ENCODE measurements at places on chromosomes 2 and 18.

GRCh38 chr2:187985923-187986322, 305.8 kb upstream of the GULP1 start:
- H3K27me3 ChIP-seq, result no peaks in the 10 kb centered on the region
- H3K4me1 ChIP-seq, result peaks cover 15% of the 10 kb centered on the region
- H3K4me3 ChIP-seq, result no peak overlapping the region
- H3K27ac ChIP-seq, result no peak overlapping the region

DNA sequence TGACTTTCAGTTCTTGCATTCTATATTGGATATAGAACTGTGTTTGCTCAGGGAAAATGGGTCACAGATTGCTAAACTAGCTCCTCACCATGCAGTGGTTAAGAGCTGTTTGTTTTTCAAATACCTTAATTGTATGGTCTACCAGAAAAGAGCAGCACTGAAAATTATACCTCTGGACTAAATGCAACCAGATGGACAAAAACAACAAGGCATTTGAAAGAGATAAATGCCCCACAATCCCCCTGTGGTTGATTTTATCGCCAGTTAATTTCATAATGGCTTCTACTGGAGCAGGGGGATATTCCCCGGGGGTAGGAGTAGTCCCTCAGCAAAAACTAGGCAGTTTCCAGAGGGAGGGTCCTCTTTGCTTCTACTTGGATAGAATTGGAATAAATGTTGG, 267.9 kb upstream of the TNP1 start:
- H3K27ac ChIP-seq, result no peak overlapping the region
- no peaks in the 10 kb centered on the region for H3K4me1 ChIP-seq
- DNase-seq, result no peak
- no peaks in the 10 kb centered on the region for H3K36me3 ChIP-seq
- H3K27me3 ChIP-seq, result no peaks in the 10 kb centered on the region

GRCh38 chr2:187453078-187453641, 5.1 kb upstream of the CALCRL start:
- H3K27ac ChIP-seq, result no peak overlapping the region
- H3K4me1 ChIP-seq, result no peaks in the 10 kb centered on the region
- DNase-seq, result peak; percentile 27
- H3K36me3 ChIP-seq, result no peaks in the 10 kb centered on the region

- DNase-seq, result no peak
- H3K36me3 ChIP-seq, result no peaks in the 10 kb centered on the region
- no peaks in the 10 kb centered on the region for H3K27me3 ChIP-seq
- no peak overlapping the region for H3K27ac ChIP-seq
- H3K4me1 ChIP-seq, result no peaks in the 10 kb centered on the region
Observed at GRCh38 chr18:24108641-24109040, 30.2 kb upstream of the CABYR start.

GRCh38 chr2:236610991-236611821, 41.6 kb downstream of the ACKR3 start:
- no peak for DNase-seq
- H3K4me1 ChIP-seq, result peaks cover 13% of the 10 kb centered on the region
- H3K27me3 ChIP-seq, result no peaks in the 10 kb centered on the region
- H3K27ac ChIP-seq, result no peak overlapping the region
- no peaks in the 10 kb centered on the region for H3K36me3 ChIP-seq

GRCh38 chr2:188983427-188984064, 9.4 kb downstream of the COL3A1 start:
- no peaks in the 10 kb centered on the region for H3K27me3 ChIP-seq
- H3K4me3 ChIP-seq, result no peak overlapping the region
- H3K4me1 ChIP-seq, result no peaks in the 10 kb centered on the region
- H3K27ac ChIP-seq, result no peak overlapping the region

DNA sequence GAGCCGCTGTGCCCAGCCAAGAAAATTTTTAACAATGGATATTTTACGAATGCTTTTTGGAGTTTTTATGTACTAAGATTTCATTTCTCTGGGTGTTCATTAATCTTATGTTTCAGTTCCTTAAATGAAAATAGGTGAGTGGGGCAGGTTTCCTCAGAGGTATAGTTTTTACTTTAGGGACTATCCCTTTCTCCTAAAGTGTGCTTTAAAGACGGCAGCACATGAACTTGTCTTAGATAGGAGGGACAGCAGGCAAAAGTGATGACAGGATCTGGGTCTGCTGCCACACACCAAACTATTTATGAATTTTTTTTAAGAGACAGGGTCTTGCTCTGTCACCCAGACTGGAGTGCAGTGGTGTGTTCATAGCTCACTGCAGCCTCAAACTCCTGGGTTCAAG, 8.0 kb upstream of the REL start:
- H3K4me1 ChIP-seq, result no peaks in the 10 kb centered on the region
- no peak overlapping the region for H3K27ac ChIP-seq
- DNase-seq, result no peak
- H3K27me3 ChIP-seq, result no peaks in the 10 kb centered on the region
- H3K36me3 ChIP-seq, result no peaks in the 10 kb centered on the region

DNA sequence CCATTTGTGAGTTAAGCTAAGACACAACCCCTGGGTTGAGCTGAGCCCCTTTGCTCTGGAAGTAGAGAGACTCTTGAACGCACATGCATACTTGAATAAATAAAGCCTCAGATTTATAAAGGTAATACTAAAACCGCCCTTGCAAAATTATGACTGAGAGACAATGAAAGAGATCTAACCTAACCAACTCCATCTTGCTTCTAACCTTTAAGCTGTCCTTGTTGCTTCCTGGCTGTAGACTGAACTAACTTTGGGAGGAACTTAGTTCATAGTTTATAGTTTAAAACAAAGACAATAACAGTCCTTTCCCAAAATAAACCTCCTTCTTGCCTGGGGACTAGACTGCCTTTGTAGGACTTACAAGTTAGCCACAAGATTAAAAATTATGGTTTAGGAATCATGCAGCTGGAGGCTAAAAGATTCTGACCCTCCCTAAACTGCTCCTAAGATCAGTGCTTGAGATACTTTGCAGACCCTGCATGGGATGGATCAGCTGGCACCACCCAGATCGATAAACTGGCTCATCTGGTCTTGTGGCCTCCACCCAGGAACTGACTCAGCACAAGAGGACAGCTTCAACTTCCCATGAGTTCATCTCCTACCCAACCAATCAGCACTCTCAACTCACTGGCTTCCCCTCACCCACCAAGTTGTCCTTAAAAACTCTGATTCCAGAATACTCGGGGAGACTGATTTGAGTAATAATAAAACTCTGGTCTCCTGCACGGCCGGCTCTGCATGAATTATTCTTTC, 240.2 kb upstream of the SLC14A2 start:
- no peaks in the 10 kb centered on the region for H3K36me3 ChIP-seq
- H3K27ac ChIP-seq, result no peak overlapping the region

DNA sequence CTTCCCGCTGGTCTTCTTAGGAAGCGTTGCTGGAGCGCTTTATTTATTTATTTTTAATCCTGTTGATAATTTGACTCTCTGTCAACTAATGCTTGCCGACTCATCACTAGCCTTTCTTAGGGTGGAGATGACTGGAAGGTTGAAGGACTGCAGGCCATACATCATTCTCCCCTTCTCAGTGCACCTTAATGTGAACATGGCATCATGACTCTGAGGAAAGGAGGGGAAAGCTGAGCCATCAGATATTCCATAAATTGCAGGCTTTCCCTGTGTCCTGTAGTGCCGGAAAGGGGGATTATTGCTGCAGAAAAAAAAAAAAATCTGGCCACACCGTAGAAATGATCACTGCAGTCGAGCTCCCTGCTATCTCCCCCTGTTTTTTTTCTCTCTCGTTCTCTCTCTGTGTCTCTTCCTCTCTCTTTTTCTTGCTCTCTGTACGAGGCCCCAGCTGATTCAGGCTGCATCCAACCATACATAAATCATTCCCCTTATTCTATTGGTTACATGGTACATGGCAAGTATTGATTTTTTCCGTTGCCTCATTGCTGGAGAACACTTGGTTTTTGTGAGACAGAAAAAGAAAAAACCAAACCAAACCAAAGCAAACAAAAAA, 125.8 kb upstream of the EFEMP1 start:
- no peak for DNase-seq
- H3K4me3 ChIP-seq, result no peak overlapping the region
- no peaks in the 10 kb centered on the region for H3K27me3 ChIP-seq
- no peaks in the 10 kb centered on the region for H3K36me3 ChIP-seq
- no peak overlapping the region for H3K27ac ChIP-seq

GRCh38 chr2:183001948-183002347, 36.3 kb downstream of the NCKAP1 start:
- H3K36me3 ChIP-seq, result peaks cover 22% of the 10 kb centered on the region
- no peak overlapping the region for H3K27ac ChIP-seq
- H3K4me1 ChIP-seq, result no peaks in the 10 kb centered on the region
- no peak overlapping the region for H3K4me3 ChIP-seq

DNA sequence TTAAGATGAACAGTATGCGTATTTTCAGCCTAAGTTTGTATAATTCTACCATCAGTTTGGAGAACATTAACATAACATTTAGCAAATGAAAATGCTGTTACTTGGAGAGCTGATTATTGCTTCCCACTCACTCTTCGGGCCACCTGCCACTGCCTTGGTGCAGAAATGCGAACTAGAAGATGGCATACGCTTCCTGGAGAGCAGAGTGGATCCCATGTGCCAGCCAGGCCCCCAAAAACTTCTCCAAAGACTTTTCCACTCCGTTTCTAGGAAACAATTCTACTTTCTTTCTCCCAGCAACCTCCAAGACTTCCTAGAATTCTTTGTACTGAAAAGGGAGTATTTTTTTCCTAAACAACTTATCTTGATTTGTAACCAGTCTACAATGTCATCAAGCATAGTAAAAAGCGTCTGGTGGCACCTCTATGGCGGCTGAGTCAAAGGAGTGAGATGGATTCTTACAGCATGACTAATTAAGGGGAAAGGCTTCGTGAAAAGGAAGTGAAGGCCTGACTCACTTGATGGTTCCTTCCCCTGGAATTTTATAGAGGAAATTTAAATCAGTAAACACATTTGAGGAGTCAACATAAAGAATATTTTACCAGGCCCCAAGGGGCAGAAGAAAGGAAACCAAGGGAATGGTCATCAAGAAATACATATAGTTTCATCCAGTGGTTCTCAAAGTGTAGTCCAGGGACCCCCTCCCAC, 36.6 kb downstream of the FEZ2 start:
- DNase-seq, result no peak
- no peak overlapping the region for H3K4me3 ChIP-seq
- no peaks in the 10 kb centered on the region for H3K27me3 ChIP-seq

DNA sequence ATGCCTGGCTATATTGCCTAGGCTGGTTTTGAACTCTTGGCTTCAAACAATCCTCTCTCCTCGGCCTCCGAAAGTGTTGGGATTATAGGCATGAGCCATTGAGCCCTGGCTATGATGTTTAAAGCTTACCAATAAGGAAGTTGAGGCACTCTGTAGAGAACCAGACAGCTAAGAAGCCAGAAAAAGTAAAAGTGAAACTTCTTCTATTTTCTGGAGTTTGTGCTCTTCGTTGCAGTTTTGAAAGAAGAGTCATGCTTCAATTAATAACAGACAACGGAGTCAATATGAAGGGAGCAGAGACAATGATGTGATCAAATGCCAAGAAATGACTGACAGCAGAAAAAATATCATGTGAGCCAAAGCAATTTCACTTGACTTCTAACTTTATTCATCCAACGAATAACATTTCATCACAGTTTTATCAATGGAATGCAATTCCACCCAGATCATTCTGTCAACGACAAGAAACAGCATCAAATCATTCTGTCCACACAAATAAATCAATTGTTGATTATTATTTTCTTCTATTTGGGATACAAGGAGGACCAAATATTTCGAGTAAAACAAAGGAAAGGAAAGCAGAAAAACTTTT, 175.5 kb upstream of the CELF4 start:
- peaks cover 15% of the 10 kb centered on the region for H3K27me3 ChIP-seq
- H3K27ac ChIP-seq, result no peak overlapping the region
- no peaks in the 10 kb centered on the region for H3K36me3 ChIP-seq
- no peak for DNase-seq
- H3K4me3 ChIP-seq, result no peak overlapping the region

- H3K27ac ChIP-seq, result no peak overlapping the region
- peaks cover 16% of the 10 kb centered on the region for H3K36me3 ChIP-seq
- no peaks in the 10 kb centered on the region for H3K27me3 ChIP-seq
- no peak for DNase-seq
- no peak overlapping the region for H3K4me3 ChIP-seq
Observed at GRCh38 chr18:14098428-14098827, 33.8 kb downstream of the ZNF519 start.

Data from neural progenitor cell (in vitro differentiated cells).